Tongue (tissue), 3 donors: ENCODE measurements at places on chromosomes 7 and 10. TPM values are rescaled to one million over a fixed set of nuclear protein-coding genes. Genes with fewer than 3 reads are reported as not detected.

Gene SDHAF3
- total RNA-seq = 7.2 TPM

Gene SPDYE2B
- not detected for total RNA-seq

Gene MARCHF5
- total RNA-seq = 18.7 TPM

Gene TMEM196
- total RNA-seq = not detected

Gene TMEM130
- total RNA-seq = 3.5 TPM

Gene EPHB6
- total RNA-seq = 15.9 TPM

Gene AMZ1
- total RNA-seq = 0.31 TPM

Gene CYP2C19
- total RNA-seq = 2.1 TPM

Gene LRRC17
- total RNA-seq = 38.0 TPM

Gene GHRHR
- not detected for total RNA-seq

Gene ITPRID1
- total RNA-seq = 0.92 TPM

Gene ADGRA1
- total RNA-seq = 3.3 TPM

Gene CLIP2
- 39.0 TPM for total RNA-seq

Gene SHOC2
- 57.1 TPM for total RNA-seq

Gene PDE6C
- not detected for total RNA-seq

Gene ZNF679
- not detected for total RNA-seq

Gene MSMB
- not detected for total RNA-seq

Gene HOXA2
- not detected for total RNA-seq

Gene COBL
- total RNA-seq = 87.7 TPM

Gene AGMO
- 0.41 TPM for total RNA-seq

Gene NODAL
- 0.92 TPM for total RNA-seq

Gene CFAP46
- 0.41 TPM for total RNA-seq

Gene NEBL
- total RNA-seq = 26.2 TPM

Gene WDR86
- 13.1 TPM for total RNA-seq

Gene TRPV6
- total RNA-seq = 0.82 TPM

Gene EN2
- not detected for total RNA-seq

Gene VWA2
- 7.3 TPM for total RNA-seq

Gene TPK1
- total RNA-seq = 4.3 TPM
